Stimulated activated CD8-positive, alpha-beta memory T cell treated with anti-CD3 and anti-CD28 coated beads, Interleukin-15, amount 100 ng/mL, for 1 hour (primary cell): ENCODE measurements at places on chromosomes 6 and 20.
A peak's percentile ranks its signal among the peaks of the same experiment; 100 is the strongest.

GRCh38 chr20:25733903-25734302 lies 37.2 kb upstream of the ZNF337 start:
- no peak for DNase-seq

DNA sequence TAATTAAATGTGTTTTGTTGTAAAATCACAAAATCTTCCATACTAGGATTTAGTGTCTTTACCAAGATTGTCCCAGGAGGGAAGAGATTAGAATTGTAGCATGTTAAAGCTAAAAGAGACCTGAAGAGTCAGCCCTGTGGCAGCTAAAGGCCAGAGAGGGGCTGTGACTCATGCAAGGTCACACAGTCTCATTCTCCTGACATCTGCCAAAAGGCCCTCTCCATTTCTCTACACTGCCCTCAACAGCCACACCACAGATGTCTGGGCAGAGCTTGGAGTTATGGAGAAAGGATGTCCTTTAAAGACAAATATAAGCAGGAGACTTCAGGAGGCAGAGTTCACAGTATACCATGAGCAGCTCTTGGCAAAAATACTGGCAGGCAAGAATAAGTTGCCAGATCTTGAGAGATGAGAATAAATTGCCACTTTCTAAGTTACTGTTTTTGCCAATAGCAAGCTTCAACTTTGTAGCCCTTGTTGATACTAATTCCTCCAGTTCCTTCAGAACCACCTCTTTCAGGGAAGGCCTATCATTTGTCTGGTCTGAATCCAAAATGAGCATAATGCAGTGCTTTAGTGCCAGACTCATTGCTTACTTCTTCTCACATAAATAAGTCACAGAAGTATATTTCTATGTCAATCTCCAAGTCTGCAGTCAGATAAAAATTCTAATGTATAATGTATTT lies 41.7 kb downstream of the AKIRIN2 start:
- no peak for DNase-seq

- DNase-seq, result no peak
Observed at GRCh38 chr6:53333439-53334408, 15.0 kb downstream of the ELOVL5 start.

- no peak for DNase-seq
Observed at GRCh38 chr20:63137851-63138415, 78.0 kb downstream of the YTHDF1 start.

DNA sequence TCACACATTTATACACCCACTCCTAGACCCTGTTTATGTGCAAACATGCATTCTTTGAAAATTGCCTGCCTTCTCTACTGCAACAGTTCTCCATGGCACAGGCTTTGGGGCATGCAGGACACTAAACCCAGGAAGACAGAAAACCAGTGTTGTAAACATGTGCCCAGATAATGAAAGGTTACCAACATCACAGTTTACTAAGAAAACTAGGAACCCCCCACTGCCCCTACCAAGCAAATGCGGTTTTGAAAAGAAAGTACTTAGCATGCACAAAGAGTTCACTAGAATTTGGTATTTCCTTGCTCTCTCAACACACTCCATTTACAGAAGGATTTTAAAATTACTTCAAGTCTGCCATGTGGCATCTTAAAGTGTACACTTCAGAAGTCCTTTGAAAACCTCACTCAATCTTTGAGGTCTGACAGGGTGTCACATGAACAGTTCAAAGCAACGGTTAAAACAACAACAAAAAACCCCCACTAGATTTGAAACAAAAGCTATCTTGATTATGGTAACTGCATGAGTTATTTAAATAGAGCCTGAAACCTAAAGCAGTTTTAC lies 245.0 kb downstream of the GMPR start:
- no peak for DNase-seq

GRCh38 chr6:89116702-89117101 lies 1.2 kb downstream of the SRSF12 start:
- DNase-seq, result no peak

DNA sequence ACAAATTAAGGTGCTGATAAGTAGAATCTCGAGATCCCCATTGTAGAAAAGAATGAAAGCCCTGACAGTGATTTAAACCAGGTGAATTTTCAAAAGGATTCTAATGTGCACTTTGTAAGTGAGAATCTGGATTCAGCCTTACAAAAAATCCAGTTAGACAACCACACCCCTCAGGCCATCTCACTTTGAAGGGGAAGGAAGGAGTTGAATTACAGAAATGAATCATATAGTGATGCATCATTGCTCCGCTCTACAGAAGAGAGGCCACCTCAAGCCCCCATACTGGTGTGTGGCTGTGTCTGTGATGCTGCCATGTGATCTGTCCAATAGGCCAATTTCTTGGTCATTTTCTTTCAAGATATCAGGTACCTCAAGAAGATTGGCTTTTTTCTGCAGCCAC lies 85.5 kb upstream of the NT5E start:
- DNase-seq, result no peak

- DNase-seq, result no peak
Observed at GRCh38 chr6:11425876-11426275, 111.7 kb upstream of the TMEM170B start.

DNA sequence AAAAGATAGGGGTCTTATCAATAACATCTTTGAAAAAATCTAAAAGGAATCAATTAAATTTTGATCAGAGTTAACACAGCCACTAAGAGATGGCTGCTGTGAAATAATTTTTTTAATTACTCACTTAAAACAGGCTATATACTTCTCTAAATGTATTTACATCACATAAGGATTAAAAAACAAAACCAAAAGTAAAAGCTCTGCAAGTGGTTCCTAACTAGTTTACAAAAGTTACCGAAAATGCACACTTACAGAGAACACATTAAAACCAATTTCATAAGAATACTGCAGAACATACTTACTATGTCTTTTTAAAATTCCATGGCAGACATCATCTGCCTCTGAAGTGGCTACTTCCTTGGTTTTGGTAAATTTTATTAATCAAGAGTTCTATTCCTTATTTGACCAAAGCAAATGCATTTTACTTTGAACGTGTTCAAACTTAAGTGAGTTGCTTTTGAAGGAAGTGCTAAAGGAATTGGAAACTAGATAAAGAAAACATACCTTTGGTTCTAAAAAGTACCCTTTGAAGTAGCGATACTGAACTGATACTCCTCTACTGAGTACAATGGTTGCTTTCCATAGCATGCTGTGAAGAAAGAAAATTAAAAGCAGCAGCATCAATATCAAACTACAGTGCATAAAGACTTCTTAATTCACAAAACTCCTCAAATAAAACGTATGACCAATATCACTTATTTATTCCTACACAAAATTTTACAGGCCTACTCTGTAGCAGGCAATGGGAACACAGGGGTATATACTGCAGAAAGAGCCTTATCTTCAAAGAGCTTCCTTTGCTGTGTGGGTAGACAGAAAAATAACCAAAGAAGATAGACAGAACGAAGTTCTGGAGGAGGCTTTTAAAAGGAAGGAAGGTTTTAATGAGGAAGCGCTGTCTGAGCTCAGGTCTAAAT lies 157.1 kb upstream of the SHLD1 start:
- DNase-seq, result no peak

DNA sequence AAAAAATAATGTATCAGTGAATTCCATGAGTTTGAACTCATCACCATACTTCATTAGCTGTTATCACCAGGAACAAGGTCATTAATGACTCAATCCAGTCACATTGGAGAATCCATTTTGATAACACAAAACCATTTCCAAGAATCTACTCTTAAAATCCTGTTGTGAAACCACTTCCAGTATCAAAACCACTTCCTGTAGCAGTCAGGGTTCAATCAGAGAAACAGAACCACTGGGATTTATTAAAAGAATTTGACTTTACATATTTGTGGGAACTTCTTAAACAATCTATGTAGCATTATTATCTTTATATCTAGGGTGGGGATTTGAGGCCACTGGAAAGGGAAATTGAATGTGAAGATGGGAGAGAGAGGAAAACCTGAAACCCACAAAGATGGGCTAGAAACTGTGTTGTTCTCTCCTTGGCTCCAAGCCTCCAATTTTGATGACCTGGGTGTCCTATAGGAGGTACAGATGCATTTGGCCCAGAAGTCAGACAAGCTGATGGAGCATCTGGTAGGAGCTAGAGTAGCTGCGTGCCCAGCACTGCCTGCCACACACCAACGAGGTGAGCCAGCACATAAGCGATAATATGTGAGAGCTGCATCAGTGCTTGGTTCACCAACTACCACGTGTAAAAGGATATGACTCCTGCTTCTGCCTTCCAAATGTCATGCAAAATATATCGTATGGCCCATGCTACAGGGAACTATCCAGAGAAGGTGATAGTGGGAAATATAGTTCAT lies 117.0 kb downstream of the TMEM200A start:
- DNase-seq, result no peak

DNA sequence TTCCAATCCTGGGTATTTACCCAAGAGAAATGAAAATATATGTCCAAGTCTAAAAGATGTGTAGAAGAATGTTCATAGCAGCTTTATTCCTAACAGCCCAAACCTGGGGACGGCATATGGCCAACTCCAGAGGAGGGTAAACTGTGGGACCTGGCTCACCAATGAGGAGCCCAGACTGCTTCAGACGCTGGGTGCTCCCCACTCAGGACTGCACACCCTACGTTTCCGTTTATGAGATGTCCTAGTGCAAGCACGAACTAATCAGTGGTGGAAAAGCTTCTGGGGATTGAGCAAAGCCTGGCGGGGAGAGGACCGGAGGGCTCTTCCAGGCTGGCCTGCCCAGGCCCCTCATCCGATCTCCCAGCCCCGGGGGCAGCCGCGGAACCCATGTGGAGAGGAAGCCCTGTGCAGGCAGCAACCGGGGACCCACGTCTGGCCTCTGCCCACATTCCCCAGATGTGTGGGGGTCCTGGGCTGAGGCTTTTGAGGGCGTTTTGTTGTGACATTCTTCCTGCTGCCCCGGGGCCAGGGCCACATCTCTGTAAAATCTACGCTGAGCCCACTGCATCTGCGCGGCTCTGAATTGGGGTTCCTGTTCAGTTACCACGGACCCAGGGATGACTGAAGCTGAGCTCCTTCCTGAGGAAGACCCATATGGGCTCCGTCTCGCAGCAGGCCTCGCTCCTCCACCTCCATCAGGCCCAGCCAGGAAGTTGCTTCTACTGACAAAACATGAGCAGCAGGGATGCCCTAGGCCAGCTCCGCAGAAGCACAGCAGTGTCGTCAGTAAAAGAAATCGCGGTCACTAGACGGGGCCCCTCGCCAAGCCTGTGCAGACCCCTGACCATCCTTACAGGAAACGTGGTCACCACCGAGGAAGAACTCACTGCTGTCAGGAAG lies 188.0 kb downstream of the DLL1 start:
- DNase-seq, result no peak

GRCh38 chr20:47985092-47985850 lies 200.0 kb upstream of the SULF2 start:
- DNase-seq, result no peak

DNA sequence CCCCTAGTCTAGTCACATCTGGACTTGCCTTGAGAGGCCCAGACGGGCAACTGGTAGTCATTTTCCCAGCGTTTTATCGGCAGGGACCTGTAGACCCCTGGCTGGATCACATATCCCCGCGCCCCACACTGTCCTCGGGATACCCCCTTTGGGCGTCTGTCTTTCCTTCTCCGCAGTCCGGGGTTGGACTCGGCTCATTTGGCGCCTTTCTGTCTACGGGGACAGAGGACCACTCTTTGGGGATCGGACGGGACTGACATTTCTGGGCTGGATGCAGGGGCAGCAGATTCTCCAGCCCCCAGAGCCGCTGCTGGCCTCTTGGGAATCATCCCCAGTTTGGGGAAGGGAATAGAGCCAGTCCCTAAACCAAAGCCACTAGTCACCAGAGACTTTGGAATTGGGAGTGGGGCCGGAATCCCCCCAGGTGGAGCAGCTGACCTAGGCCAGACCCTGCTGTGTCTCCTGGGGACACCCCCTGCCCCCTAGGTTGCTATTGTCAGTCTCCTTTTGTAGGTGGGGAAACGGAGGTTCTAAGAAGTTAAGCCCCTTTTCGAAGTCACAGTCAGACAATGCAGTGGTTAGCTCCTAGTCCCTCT lies 734 bp downstream of the FAM110A start:
- DNase-seq, result no peak

- DNase-seq, result no peak
Observed at GRCh38 chr6:108654465-108655106, 93.9 kb downstream of the FOXO3 start.

DNA sequence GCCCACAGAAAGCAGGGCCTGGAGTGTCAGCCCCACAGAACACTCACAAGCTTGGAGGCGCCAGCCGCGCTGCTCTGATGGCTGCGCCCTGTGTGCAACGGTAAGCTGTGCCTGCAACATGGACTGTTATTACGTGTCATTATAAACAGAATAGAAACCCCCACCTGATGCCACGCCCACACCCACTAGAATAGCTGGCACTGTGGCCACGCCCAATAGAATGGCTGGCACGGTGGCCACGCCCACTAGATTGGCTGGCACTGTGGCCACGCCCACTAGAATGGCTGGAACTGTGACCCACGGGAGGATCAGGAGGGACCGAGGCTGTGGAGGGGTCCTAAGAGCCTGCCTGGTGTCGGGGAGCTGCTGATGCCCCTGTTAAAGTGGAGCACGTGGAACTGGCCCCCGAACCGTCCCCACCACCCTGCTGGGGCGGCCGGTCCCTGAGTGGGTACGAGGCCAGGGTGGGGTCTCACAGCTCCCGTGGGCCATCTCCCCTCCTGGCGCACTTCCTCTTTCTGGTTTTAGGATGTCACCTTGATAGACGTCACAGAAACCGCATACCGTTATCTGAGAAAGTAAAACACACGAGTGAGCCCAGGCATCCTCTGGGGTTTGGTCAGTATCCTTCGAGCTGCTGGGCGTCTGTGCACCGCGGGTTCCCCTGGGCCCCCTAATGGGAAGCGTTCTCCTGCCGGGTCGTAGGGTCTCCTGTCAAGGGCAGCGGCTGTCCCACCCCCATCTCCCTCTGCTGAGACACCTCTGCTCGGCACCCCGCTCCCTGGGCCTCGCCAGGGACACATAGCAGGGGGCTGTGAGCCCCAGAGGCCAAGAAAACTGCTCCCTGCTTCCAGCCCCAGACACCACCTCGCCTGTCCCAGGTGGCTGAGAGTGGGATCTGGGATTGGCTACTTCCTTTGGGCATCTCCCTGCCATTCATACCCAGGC lies 25.4 kb downstream of the SLC17A9 start:
- DNase-seq, result peak; percentile 64

DNA sequence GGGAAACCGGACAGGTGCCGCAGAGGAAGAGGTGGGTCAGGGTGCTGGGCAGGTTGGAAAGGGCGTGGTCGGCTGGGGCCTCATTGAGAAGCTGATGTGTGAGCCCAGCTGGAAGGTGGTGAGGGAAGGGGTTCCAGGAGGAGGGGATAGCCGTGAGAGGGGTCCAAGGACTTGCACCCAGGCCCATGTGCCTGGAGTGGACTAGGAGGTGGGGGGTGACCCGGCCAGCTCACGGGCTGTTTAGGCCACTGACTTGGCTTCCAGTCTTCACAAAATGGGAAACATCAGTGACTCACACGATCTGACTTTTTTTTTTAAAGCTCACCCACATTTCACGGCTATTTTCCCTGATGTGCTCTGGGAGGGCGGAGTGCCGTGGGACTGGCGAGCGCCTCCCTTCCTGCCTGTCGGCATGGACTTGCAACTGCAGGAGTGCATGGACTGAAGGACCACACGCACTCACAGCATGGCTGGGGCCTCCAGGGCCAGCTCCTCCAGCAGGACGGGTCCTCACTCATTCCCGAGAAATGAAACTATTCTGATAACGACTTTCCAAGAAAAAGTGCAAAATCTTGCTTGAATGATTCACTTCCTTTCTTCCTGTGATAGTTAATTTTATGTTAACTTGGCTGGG lies 13.5 kb upstream of the PDE10A start:
- DNase-seq, result no peak
